ENCODE measurements at places on chromosomes 16 and 17.
A peak's percentile ranks its signal among the peaks of the same experiment; 100 is the strongest.

DNA sequence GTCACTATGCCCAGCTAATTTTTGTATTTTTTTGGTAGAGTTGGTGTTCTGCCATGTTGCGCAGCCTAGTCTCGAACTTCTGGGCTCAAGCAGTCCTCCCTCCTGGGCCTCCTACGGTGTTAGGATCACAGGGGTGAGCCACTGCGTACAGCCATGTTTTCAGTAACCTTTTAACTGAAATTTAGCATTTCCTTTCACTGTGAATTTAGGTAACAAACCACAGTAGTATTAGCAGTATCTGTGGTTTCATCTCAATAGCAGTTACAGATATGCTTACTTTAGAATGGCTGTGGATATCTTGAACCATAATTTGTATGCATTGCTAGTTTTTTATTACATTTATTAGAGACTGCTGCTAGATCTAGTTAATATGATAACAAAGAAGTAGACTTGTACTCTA lies 4.3 kb upstream of the RANGRF start:
- no peak for DNase-seq

GRCh38 chr16:83046664-83047063 lies 419.9 kb downstream of the CDH13 start:
- no peak for DNase-seq

DNA sequence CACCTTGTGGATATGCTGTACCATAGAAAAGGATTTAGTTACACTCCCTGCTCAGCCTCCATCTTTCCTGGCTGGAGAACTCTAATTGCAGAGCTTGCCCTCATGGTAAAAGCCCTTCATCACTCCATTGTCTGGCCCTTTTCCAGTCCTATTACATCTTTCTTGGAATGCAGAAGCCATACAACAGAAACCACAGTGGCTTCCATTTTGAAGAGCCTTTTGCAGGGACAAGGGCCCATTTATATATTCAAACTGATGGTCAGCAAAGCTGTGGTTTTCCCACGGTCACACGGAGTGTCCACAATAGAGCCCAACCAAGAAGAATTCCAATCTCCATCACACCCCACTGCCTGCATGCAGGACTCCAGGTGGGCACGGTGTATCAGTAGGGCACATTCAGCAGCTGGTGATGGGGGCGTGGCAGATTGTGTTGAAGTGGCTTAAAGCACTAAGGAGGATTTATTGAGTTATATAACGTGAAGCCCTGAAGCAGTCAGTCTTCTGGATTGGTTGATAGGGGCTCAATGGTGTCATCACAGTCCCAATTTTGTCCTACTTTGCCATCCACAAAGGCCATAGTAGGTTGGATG lies 20.3 kb downstream of the COPRS start:
- DNase-seq = no peak

GRCh38 chr16:22191532-22192260 lies 14.4 kb upstream of the EEF2K start:
- no peak for DNase-seq

GRCh38 chr17:60599620-60600489 lies at the start of gene PPM1D:
PPM1D (plus strand) TSS chr17:60600193; CDS start chr17:60600415, 222 bp downstream.
- DNase-seq = peak; percentile 97

- DNase-seq = peak; percentile 49
These were observed 24.4 kb upstream of the GPT2 start for GRCh38 chr16:46859719-46860152.

DNA sequence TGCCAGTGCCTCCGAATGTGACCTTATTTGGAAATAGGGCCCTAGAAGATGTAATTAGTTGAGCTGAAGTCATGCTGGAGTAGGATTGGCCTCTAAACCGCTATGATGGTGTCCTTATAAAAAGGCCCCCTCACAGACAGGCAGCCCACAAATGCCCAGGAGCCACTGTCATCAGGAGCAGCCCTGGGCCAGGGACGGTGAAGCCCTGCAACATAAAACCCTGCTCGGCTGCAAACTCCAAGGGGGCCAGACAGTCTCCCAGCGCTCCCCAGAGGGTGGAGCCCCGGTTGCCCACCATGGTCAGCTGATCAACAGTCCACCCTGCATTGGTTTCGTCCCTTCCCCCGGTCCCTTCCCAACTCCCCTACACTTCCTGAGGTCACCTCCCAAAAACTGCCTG lies 351.7 kb downstream of the FOXL1 start:
- no peak for DNase-seq

DNA sequence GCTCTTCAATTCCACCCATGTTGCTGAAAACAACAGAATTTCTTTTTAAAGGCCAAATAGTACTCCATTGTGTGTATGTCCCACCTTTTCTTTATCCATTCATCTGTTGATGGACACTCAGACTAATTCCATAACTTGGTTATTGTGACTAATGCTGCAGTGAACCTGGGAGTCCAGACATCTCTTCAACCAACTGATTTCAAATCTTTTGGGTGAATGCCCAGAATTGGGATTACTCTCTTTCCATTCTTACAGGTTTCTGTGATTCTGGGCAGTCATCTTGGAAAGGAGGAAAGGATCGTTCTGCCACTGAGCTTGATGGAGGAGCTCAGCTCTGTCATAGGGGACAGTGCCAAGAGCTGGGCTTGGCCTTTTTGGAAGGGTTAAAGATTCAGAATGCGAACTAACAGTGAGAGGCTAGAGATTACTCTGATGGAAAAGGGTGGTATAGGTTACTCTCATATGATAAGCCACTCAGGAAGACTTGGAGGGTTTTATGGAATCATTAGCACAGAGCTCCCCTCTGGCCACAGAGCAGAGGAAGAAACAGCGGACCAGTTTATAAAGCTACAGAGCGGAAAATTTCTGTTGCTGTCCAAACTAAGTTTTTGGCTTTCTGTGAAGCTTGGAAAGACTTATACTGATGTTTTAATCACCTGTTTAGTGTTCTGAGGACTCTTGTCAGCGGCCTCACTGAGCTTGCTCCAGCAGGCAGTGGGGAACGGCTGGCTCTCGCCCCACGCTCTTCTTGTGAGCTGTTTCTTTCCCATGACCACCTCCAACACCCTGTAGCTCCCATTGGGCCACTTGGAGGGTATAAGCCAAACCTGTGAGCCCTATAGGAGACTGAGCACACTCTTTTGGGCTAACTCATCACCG lies 48.3 kb downstream of the HIC1 start:
- no peak for DNase-seq

DNA sequence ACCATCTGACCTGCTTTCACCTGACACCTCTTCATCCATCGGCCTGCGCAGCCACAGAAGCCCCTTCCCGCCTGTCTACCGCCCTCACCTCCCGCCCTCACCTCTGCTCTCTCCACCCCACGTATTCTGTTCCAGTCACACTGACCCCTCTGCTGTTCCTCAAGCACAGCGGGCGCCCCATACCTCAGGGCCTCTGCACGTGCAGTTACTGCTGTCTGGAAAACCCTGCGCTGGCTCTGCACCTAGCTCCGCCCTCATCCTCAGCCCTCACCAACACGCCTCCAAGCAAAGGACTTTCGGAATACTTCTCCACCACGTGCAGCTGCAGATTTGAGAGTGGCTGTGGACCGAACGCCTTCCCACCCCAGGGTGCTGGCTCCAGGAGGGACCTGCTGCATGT lies 24.6 kb upstream of the PABPN1L start:
- no peak for DNase-seq

DNA sequence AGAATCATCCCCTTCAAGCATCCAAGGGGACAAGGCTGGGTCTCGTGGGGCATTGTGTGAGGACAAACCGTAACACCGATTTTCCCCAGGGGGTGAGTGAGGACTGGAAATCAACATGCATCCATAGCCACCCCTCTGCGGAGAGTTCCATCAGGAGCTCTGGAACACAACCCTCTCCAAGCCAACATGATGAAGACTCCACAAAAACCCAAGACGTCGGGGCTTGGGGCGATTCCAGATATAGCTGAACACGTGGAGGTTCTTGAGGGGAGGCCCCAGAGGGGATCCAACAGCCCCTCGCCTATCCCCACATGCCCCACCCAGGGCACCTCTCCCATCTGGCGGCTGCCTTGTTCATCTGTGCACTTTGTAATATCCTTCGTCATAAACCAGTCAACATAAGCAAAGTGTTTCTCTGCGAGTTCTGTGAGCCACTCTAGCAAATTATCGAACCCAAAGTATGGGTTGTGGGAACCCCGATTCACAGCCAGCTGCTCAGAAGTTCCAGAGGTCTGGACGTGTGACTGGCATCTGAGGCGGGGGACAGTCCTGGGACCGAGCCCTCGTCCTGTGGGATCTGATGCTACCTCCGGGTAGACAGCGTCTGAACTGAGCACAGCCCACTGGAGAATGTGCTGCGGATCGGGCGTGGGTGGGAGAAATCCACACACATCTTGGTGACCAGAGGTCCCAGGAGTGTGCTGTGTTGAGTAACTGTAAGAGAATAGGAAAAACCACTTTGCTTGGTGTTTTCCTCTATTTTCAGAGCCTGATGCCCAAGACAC lies 55.5 kb downstream of the RPH3AL start:
- no peak for DNase-seq

- no peak for DNase-seq
These were observed 2.0 kb downstream of the GH1 start for GRCh38 chr17:63916566-63917185.

- peak; percentile 2 for DNase-seq
These were observed at the start of gene HYDIN for GRCh38 chr16:71230122-71230845. HYDIN (minus strand) TSS chr16:71230722; CDS start chr16:71186895, 43,827 bp downstream.

DNA sequence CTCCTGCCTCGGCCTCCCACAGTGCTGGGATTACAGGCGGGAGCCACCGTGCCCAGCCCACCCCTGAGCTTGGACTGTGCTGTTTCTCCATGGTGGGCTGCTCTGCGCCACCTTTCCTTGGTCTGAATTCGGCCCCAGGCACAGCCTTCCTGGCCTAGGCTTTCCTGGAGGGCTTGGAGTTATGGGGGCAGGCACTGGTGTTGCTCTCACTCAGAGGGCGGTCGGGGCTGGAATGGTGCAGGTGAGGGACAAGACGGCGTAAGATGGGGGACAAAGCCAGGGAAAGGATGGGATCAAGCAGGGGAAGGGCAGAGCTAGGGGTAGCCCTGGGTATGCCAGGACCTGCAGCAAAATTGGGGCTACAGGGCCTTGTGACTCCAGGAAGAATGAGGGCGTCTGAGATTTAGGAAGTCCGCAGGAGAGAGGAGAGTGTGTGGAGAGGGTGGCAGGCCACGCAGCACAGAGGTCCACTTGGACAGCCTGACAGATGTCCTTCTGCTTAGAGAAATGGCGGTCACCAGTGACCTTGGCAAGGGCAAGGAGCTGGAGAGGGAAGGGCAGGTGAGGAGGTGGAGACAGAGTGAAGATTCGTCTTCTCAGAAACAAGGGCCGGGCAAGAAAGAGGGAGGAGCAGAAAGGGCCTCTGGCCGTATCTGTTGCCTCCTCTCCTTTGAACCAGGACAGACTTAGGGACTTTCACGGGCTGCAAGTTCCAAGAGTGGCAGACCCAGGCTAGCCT lies 1.6 kb upstream of the ATP6V0C start:
- DNase-seq = no peak

DNA sequence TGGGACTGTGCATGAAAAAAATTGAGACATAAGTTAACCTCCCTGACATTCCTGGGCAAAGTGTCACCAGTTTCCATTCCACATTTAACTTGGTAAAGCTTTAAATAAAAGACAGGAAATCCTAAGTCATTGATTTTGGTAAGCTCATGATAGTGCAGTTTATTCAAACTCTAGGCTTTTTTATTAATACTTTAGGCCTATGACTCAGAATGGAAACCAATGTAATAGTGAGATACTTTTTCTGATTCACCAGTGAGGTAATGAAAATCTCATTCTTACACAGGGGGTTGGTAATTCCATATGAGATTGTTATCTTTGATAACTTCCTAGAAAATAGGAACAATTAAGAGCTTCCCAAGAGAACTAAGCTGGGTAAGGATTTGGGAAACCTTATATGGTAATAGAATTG lies 91.1 kb downstream of the NLK start:
- no peak for DNase-seq

DNA sequence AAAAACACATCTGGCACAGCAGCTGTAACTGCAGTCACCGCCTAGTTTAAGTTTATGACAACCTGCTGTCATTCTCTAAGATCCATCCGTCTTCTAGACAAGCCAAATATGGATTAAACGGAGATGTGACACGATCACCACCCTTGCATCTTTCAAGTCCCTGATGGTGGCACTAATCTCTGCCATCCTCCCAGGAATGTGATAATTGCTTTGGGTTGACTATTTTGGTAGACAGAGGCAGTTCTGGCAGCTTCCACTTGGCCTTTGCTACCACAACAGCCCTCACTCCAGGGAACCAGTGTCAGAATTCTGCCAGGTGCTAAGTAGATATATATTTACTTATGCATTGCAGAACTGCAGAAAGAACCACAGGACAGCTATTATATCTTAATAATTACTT lies 81.3 kb downstream of the ADCY9 start:
- no peak for DNase-seq

DNA sequence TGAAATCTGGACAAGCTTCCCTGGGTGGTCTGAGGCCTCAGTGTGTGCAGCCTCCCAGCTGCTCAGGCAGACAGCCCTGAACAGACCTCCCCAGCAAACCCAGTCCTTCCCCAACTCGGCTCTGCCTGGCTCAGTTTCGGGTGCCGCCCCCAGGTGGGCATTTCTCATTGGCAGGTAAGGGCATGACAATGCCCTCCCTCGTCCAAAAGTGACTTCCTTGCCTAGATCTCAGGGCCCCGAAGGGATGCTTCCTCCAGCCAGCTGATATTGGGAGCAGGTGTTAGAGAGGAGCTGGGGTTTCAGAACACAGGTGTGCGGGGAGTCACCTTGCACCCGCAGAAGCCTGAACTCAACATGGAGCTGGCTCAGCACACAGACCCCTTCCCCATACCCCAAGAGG lies 3.8 kb upstream of the PPL start:
- no peak for DNase-seq

GRCh38 chr17:63222655-63223054 lies 223.5 kb downstream of the CYB561 start:
- peak; percentile 9 for DNase-seq

DNA sequence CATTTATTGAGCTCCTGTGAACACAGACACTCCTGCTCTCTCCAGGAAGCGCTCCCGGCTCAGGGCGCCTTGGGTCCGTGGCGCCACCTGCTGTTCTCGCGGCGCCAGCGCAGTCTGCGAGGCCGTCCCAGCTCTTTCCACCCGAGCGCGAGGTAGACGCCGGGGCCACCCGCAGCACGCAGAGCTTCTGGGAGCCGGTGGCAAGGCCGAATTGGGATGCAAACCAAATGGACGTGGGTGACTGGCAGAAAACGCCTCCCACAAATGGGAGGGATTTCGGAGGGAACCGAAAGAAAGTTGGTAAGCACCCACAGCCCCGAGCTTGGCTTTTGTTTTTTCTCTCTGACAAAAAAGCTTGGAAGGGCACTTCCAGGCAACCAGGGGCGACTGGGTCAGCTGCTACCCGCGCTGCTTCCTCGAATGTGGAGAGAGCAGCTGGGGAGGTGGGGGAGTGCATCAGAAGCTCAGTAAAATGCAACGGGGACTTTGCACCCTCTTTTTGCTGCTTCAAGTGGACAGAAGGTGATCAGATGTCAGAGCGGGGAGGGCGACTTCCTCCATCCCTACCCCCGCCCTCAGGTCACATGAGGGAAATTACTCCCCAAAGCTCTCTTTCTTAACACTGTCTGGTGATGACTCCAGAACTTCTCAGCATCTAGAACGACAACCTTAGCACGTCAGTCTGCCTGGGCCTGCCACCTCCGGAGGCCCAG lies 13.5 kb upstream of the N4BP1 start:
- peak; percentile 70 for DNase-seq

Data from stimulated activated CD8-positive, alpha-beta memory T cell treated with anti-CD3 and anti-CD28 coated beads, Interleukin-15, amount 100 ng/mL, for 48 hours (primary cell).